ENCODE measurements at places on chromosomes 2 and 18. TPM values are rescaled to one million over a fixed set of nuclear protein-coding genes. Genes with fewer than 3 reads are reported as not detected.
A peak's percentile ranks its signal among the peaks of the same experiment; 100 is the strongest.

- DNase-seq, result no peak
Measured at GRCh38 chr2:203918264-203918663, 18.3 kb upstream of the ICOS start.

- DNase-seq, result no peak
Measured at GRCh38 chr2:122851161-122851560, 1095.7 kb downstream of the TSN start.

- DNase-seq, result no peak
Measured at GRCh38 chr18:67961701-67962440, 445.4 kb upstream of the DSEL start.

DNA sequence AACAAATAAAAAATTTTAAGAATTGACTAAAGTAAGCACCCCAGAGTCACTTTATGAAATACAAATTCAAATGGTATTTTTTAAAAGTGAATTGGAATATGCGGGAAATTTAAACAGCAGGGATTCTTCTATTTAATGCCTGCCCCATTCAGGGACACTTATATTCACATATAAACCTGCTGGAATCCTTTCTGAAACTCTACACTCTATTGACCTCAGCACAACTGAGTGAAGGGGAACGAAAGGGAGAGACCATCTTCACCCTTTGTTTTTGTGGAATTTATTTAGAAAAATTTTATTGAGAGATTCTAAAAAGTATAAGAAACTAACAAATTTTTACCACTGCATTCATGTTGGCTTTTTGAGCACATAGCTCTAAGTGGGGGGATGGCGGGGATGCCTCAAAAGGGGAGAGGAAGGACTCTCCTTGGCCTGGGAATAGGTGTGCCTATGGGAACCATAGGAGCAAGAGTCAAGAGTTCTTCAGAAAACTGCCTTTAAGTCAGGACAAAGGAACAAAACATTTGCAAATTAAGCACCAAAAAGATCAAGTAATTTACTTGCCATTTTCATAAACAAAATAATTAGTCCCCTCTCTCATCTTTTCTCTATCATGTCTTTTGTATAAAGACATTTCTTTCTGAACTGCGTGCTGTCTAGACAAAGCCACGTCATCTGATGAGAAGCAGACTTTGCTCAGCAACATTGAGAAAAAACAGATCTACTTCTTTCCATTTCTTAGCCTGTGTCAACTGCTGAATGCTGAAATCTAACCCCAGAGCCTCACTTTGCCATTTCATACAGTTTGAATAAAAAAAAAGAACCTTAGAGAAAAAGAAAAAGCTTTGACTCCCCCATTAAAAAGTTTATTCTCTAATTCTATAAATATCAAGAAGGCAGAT, 21.6 kb upstream of the FLACC1 start:
- no peak for DNase-seq

DNA sequence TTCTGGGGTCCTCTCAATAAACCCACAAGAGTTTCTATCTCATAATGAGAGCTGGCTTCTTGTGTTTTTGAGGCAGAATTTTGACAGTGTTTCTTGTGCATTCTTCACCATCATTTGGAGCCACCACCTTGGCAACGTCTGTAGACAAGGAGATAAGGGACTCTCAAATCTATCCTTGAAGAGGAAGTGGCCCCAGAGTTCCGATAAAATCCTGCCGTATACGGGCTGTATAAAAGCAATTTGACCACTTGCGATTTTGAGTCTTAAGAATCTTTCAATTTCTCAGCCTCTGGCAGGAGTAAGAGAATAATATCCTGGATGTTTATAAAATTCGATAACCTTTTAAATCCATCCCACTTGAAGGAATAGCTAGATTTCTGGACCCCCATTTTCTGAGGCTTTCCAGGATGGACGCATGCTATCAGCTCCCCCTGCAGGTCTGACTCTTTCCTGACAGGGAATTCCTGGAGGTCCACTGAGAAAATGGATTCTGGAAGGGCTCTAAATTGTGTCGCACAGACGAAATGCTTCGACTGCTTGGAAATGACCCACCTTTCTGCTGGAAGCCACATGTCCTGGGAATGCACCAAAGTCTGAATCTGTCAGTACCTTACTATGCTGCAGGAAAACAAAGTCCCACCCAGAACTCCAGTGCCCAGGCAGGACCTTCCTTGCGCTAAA, 54.1 kb downstream of the E2F6 start:
- DNase-seq, result no peak

DNA sequence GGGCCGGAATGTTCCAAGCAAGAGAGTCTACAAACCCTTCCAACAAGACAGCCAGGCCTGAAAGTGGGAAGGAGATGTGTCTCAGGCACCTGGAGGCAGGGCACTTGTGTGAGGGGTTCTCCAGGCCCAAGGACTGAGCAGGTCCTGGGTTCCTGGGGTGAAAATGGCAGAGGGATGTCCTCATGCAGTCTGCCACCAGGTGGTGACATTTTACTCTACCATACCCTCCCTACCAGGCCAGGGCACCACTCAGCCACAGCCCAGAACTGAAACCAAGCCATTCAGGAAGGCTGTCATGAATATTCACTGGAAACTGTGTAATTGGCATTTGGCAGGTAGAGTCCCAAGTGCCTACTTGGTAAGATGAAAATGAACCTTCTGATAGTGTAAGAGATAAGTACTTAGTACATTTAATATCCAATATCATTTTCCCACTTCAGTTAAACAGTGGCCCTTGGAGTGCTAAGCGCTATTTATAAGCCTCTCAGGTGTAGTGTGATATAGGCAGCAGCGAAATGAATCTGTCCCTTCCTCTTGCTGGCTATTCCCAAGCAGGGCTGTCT, 185.1 kb downstream of the MYO5B start:
- DNase-seq, result no peak

DNA sequence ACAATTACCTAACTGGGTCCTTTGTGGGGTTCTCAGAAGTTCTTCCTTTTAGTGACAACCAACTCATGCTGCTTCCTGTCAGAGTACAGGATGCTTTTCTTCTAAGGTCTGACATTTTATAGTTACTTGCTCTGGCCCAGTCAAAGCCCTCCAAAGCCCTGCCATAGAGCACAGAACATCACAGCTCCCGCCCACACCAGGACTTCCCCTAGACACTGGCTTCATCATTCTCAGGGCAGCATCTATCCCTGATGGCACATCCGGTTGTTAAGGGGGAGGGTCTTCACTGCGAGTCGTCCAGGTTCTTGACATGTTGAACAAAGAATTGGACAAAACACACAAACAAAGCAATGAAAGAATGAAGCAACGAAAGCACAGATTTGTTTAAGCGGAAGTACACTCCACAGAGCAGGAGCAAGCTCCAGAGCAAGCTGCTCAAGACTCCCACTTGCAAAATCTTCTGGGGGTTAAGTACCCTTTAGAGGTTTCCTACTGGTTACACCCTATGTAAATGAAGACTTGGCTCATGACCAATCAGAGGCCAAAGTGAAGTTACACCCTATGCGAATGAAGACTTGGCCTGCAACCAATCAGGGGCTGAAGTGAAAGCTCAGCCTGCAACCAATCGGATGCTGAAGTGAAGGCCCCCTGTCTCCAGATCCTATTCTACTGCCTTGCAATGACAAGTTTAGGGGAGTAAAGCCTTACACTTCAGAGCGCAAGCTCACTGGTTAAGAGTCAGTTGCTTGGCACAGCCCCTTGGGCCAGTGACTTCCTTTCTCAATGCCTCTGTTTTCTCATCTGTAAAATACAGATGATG, 79.0 kb downstream of the HDAC4 start:
- no peak for DNase-seq

DNA sequence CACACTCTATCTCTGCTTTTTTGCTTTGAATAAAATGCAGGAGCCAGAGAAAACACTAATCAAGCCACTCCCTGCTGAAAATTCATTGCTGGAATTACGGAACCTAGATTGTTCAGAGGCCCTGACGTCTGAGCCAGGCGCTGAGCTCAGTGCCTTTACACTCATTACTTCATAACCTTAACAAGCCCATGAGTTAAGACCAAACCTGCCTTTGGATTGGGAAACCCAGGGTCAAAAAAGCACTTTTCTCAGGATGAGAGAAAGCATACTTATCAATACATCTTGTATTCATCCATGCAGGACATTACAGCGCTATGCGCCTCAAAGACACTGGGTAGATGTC, 762 bp downstream of the INO80C start:
- DNase-seq, result peak; percentile 72

- no peak for DNase-seq
Measured at GRCh38 chr2:108565778-108566375, 31.6 kb downstream of the LIMS1 start.

DNA sequence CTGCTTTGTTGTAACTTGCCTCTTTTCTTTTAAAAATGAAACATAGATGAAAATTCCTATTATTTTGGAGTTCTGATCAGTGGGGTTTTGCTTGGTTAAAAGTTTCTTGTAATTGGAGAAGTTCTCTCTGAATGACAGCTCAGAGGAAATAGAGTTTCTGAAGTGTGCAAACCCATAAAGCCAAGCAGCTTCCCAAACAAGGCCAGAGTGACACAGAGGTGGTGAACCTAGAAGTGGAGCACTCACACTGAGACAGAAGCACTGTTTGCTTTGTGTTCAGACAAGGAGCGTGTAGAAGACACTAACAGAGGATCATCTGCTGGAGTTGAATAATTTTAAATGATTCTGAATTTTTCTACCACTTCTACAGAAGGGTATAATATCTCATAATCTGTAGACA, 49.2 kb downstream of the FBXO48 start:
- no peak for DNase-seq

DNA sequence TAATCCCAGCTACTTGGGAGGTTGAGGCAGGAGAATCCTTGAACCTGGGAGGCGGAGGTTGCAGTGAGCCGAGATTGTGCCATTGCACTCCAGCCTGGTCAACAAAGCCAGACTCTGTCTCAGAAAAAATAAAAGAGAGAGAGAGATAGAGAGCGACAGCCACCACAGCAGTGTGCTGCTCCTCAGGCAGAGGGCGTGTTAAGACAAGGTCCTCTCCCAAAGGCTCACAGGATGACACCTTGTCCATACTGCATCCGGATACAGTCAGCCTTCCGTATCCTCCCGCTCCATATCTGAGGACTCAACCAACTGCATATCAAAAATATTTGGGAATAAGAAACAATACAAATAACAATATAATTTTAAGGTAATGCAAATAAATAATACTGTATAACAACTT, 20.1 kb downstream of the ARL4C start:
- peak; percentile 60 for DNase-seq

DNA sequence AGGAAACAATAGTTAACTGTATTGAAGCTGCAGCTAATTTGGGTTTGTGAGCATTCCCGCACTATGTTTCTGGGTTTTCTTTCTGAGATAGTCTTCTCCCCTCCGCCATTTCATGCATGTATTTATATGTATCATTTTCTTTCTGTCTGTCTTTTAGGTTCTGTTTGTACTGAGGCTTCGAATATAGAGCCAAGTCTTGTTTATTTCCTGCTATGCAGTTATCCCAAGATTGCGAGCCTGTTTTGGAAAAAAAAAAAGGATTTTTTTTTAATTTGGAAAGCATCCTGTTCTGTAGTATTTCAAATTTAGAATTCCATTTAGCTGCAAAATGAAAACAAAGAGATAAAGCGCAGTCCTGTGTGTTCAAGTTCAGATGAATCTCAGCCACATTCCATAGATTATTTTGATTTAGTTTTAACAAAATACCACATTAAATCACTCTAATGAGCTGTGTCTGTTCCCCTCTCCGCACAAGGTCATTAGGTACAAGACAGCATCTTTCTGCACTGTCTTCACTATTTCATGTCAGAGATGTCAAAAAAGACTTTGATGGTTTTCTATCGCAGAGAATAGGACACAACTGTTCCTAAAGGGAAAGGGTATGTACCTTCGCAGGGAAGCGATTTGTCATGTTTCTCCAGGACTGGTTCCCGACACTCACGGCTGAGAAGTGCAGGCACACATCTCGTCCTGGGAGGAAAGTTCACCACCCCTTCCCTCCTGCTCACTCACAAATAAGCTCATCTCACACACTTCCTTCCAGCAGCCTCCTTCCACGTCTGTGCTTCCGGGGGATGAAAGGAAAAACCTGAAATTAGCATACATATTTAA, 443.4 kb downstream of the ZNF516 start:
- DNase-seq, result no peak

GRCh38 chr2:23760736-23761135, 166.2 kb downstream of the ATAD2B start:
- peak; percentile 42 for DNase-seq

- DNase-seq, result no peak
Measured at GRCh38 chr18:50982086-50982801, 14.4 kb downstream of the ELAC1 start.

- no peak for DNase-seq
Measured at GRCh38 chr18:68991286-68991685, 193.4 kb downstream of the CCDC102B start.

- DNase-seq, result no peak
Measured at GRCh38 chr2:129861666-129862288, 117.7 kb upstream of the RAB6C start.

- peak; percentile 29 for DNase-seq
Measured at GRCh38 chr2:152846697-152847470, 128.5 kb downstream of the ARL6IP6 start.

DNA sequence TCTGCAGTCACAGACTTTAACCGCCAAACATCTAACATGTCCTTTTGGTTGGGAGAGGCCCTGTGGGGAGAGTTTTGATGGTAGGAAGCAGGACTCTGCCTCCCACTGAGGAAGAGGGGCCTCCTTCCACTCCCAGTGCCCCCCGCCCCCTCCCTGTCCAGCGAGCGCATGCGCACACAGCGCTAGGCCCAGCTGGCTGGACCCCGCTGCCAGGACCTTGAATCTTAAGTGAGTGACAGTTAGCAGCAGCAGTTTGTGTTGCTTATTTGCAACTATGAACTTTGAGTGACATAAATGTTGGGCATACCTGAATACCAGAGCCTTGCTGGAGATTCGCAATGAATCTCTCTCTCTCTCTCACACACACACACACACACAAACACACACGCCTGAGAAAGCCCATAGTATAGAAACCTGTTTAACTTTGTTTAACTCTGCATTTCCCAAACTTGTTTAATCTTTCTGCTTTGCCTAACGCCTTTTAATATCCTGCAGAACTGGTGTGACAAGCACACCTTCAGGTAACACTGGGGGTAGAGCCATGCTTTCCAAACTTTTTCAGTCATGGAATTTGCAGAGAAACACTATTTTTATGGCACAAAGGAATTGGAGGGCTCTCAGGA, 134.6 kb upstream of the SMAD2 start:
- DNase-seq, result no peak

DNA sequence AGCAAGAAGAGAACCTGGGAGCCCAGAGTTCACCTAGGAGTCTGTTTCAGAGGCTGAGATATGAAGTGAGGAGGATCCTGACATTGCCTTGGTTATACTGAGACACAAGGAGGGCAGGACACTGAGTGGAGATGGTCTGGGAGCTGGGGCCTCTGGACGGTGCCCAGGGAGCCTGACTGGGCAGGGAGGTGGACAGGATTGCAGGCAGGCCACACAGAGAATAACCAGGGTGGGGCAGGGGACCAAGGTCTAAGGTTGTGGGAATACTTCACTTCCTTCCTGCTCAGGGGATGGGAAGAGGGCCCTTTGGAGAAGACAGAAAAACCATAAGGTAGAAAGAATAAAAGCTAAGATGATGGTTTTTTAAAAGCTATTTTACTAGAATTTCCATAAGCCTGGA, 18.7 kb downstream of the EDAR start:
- DNase-seq, result no peak

GRCh38 chr2:86417961-86418360, 23.2 kb upstream of the KDM3A start:
- peak; percentile 90 for DNase-seq

- no peak for DNase-seq
Measured at GRCh38 chr2:156466739-156467405, 30.7 kb downstream of the GPD2 start.

The ZNF385B gene
- 0.44 TPM for total RNA-seq

The TSPYL6 gene
- not detected for total RNA-seq

The MREG gene
- 23.5 TPM for total RNA-seq

The VWC2L gene
- not detected for total RNA-seq

The LYPD1 gene
- not detected for total RNA-seq

The ATL2 gene
- total RNA-seq, result 51.2 TPM

The SF3B6 gene
- 192 TPM for total RNA-seq

The MOGAT1 gene
- not detected for total RNA-seq

The AQP12A gene
- not detected for total RNA-seq
